BE2C (cell line): ENCODE measurements at places on chromosomes 12 and 14.

DNA sequence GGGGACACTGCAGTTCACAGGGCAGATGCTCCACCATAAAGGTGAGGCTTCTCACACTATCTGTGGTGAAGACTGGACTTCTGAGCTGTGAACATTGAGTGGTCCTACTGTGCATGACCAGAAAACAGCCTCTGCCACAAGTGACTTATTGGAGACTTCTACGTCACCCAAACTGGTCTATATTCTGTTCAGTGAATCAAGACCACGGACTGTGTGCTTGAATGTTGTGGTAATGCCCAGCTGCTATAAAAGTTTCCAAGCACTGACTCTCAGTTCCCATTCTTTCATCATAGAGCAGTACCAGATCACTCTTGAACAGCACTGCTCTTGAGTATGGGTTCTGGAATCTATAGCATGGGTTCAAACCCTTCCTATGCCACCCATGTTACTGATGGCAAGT lies 4.8 kb upstream of the PLEK2 start:
- DNase-seq, result no peak

GRCh38 chr14:100389497-100390104 lies 66.5 kb downstream of the SLC25A47 start:
- no peak for DNase-seq

- no peak for DNase-seq
Observed at GRCh38 chr14:76499399-76499798, 123.5 kb downstream of the ESRRB start.

DNA sequence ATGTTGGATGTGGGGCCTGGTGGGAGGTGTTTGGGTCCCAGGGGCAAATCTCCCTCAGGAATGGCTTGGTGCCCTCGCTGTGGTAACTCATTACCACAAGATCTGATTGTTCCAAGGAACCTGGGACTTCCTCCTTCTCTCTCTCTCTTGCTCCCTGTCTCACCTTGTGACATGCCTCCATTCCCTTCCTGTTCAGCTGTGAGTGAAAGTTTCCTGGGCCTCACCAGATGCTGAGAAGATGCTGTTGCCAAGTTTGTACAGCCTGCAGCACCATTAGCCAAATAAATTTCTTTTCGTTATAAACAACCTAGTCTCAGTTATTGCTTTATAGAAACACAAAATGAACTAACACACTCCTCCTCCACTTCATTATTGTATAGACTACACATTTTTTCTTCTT lies 759.8 kb upstream of the MDGA2 start:
- DNase-seq, result no peak

DNA sequence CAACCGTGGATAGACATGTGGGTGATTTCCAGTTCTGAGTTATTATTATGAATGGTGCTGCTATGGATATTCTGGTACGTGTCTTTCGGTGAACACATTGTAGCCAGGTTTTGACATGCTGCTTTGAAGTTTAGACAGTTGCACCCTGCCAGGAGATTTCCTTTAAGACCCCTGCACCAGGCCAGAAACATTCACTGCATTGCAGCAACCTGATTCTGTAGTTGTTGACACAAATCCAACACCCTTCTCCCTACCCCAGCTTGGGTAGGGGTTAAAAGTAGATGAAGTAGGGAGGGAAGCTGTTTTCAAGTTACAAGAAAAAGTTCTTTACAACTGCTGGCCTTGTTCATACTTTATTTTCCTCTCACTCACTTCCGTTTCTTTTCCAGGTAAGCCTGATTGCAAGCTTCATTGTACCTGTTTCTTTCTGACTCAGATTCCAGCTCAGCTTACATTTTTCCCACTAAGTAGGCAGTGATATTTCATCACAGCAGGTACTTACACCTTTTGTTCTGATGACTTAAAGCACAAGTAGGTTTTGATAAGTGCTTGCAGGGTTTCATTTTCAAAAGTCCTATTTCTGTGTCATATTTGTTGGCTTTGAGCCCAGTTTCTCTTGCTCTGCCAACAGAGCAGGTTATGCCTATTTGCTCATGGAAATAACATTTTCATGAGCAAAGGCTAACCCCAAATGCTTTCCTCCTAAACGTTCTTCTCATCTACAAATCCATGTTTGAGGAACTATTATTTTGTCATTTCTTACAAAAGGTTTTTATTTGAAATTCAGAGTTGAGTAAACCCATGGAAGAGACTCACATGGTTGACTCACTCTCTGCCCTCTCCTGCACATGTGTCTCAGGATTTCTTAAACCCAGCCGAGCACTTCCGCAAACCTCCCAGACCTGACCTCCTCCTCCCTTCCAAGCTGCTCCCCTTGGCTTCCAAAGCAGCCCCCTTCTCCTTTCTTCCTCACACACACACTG lies 12.1 kb upstream of the LTA4H start:
- DNase-seq, result no peak

DNA sequence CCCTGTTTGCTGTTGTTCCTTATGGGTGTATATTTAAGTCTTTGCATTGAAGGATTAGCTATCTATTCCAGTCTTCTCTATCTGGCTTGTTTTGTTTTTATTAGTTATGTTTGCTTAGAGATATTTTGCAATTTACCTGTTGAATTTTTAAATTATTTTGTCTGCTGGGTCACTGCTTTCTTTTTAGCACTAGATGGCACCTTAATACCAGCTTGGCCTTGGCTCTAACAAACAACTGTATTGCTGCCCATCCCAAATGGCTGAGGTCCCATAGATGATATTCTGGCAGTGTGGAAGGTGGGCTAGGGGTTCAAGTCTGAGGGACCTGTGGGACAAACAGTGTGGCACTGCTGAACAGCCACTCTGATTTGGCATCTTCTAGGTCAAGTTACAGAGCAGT lies 144.0 kb upstream of the FBXO33 start:
- no peak for DNase-seq

GRCh38 chr12:116650585-116651087 lies 87.2 kb downstream of the SPRING1 start:
- no peak for DNase-seq

GRCh38 chr14:85024931-85025330 lies 505.0 kb upstream of the FLRT2 start:
- DNase-seq, result no peak

- DNase-seq, result no peak
Observed at GRCh38 chr14:80003138-80003537, 208.2 kb downstream of the DIO2 start.

DNA sequence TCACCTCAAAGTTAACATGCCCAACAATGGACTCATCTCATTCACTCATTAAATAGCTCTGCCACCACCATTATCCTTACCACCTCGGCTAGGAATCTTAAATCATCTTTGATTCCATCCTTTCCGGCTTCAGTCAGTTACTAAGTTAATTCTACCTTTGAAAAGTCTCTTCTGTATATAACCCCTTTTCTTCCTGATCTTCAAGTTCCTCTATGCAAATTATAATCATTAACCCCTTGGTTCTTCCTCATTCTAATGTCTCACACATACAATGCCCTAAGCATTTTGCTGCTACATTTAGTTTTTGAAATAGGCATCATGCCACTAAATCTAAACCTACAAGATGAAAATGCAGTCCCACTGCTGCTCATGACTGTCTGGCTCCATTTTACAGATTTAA lies 51.6 kb downstream of the ATP2B1 start:
- no peak for DNase-seq

DNA sequence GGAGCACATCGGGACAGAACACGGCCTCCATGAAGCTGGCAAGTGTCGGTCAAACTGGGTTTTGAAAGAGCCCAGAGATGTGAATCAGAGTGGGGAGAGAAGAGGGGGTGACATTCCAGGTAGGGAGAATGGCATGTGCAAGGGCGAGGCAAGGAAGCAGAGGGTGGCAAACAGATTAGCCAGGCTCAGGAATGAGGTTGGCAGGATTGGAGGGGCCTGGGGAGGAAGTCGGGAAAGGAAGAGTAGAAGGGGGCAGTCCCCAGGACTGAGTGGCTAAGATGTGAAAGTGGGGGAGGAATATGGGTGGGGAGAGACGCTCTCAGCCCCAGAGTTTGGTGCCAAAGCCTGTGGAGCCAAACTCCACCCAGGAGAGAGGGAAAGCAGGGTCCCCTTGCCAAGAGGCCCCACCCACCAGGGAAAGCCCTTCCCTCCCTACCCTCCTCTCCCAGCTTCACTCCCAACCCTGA lies 5.5 kb upstream of the HDAC7 start:
- no peak for DNase-seq

- no peak for DNase-seq
Observed at GRCh38 chr12:66061557-66062289, 68.8 kb downstream of the LLPH start.

DNA sequence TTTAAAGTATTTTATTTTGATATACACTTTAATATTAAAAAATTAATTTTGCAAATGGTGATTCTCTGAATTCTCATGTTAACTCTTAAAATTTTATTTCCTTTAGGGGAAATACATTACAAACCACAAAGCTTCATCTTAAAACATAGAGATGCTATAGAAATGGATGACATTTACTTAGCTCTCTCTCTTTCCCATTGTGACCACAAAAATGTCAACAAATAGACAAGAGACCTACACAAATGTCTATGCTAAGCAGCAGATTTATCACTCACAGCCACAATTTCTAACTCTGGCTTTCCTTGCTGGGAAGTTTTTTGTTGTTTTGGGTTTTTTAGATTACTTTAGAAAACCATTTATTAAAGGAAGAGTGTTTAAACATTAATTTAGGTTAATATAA lies 19.9 kb upstream of the PHC1 start:
- no peak for DNase-seq

GRCh38 chr14:71698027-71698426 lies 234.2 kb upstream of the RGS6 start:
- DNase-seq, result no peak

DNA sequence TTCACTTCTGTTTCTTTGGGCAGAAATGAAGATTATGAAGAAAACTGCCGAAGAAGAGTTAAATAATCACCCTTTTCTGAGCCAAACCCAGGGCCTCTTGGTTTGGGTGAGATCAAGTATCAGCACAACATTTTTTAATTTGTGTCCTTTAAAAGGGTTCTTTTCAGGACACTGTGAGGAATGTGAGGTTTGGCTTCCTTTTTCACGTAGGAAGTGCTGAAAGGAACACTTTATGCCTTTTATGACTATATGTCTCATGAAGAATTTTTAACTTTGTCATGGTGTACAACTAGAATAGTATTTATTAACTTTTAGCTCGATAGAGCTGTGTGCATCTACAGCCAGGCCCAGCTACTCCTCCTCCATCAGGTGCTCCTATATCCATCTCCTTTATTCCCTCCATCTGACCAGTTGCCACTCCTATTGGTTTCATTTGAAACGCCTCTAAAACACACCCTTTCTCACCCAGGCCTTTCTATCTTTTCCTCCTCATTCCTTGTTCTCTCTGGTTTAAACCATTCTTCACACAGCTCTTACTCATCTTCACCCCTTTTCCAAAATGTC lies 103.6 kb upstream of the LRIG3 start:
- DNase-seq, result no peak

DNA sequence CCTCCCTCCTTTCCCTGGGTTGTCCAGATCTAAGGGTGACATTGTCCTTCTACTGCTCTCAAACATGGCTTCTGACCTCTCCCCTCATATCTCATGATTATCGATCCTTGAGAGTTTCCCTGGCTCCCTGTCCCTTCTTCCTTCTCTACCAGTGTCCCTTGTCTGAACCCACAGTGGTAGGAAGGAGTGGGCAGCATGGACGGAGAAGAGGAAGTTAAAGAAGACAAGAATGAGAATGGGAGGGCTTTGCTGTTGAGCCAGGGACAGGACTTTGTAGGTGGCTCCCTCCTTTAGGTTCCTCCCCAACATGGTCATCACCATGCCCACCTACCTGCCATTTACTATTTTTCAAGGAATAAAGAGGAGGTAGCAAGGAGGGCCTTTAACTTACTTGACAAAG lies 166.7 kb downstream of the TMEM117 start:
- no peak for DNase-seq

DNA sequence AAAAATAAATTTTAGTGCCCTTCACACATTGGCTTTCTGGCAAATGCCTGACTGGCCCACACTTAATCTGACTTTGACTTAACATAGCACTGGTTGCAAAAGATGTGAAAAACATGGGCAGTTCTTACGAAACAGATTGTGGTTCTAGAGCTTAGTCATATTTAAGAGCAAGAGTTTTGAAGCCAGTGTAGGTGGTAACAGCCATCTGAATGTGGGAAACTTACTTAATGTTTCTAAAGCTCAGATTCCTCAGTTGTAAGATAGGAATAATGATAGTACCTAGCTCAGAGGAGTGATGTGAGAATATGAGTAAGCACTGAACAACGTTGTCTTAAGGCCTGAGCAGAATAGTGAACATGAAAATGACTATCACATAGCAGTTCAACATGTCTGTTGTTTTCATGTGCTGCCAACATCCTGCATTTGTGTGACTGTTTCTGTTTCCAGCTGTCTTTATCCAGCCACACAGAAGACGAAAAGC lies 262.7 kb downstream of the SYT1 start:
- DNase-seq, result no peak

DNA sequence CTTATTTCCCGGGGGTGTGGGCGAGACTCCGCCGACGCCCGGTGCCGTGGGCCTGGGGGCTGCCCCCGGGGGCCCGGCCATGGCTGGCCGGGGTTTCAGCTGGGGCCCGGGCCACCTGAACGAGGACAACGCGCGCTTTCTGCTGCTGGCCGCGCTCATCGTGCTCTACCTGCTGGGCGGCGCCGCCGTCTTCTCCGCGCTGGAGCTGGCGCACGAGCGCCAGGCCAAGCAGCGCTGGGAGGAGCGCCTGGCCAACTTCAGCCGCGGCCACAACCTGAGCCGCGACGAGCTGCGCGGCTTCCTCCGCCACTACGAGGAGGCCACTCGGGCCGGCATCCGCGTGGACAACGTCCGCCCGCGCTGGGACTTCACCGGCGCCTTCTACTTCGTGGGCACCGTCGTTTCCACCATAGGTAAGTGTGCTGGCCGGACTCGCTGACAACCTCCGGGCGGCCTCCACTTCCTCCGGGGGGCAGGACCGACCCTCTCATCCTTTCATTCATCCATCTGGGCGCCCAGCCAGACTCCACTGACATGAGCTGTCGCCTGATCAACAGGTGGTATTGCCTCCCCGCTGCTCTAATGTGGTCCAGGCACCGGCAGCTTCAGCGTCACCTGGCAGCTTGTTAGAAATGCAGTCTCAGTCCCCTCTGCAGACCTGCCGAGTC lies 467 bp downstream of the KCNK13 start:
- DNase-seq, result peak; percentile 43

DNA sequence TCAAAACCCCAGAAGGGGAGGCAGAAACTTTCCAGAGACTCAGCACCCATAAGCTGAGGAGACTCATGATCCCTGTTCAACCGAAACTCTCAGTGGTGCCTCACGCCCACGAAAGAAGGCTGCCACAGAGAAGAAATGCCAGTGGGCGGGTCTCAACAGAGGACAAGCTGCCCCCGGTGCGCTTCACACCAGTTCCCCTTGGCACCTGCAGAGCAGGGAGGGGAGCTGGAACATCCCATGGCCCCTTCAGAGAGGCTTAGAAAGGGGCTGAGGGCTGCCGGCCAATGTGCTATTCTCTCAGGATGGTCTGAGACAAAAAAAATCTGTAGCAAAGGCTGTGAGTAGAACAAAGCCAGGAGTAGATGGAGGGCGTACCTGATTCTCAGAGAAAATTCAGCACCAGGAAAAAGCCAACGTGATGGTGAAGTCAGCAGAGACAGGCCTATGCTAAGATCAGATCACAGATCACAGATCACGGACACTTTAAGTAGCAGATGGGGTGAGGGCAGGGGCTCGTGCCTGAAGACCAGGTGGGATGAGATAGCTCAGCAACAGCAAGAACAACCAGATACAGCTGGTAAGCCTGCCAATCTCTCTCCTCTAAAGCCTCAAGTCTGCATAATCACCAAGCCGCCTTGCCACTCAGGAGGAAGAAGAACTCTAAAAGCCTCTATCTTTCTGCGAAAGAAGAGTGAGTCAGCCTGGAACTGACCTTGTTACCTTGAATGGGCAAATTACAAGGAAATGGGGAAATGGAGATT lies 206.4 kb upstream of the GRIP1 start:
- DNase-seq, result no peak
